ENCODE measurements at places on chromosomes 1 and 21.

DNA sequence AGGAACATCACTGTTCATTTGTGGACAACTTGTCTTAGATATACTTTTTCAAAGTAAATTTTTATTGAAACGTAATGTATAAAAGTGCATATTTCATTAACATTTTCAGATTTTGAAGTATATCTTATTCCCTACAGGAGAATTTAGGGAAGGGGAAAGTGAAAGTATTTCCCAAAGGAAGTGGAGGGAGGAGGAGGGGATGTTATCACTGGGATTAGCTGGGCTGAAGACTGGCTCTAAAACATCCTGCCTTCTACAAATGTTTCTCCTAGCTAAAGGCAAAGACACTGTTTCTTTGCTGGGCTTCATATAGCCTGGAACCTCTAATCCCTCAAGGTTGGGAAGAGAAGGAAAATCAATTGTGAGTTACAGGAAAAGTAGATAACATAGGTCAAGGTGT lies 7.1 kb upstream of the ZNF697 start:
- no peak for DNase-seq

DNA sequence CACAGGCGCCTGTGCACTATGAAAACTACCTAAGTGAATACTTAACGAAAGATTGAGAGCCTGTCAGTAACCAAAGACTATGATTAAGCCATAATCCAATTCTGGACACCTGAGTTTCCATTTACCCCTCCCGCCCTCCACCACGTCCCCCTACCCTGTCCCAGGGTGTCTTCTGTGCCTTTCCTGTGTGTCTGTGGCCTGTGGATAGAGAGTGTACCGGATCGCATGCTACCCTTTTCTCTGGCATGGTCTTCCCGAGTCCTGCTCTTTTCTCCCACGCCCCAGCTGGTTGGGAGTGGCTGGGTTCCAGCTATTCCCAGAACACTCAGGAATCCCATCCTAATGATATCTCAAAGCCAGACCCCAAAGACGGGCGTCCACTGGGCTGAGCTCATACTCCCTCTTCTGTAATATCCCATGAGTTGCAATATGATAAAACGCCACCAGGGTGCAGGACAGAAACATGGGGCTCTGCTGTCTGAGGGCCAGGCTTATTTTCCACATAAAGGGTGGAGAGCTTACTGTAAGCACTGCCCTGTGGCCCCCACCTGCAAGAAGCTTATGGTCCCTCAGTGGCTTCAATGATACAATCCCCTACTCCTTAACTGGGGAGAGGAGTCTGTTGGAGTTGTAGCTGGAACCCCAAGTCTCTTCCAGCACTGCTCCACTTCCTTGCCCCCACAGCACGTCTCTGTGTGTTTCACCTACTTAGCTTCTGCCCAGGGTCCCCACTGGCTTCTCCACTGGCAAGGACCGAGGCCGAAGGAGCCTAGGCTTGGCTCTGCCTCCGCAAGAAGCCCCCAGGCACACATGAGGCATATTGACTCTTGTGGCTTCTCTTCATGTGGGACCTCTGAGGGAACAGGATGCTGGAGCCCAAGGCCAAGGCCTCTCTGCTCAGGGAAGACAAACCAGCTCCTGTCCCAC lies 17.6 kb upstream of the ALX3 start:
- DNase-seq, result no peak

DNA sequence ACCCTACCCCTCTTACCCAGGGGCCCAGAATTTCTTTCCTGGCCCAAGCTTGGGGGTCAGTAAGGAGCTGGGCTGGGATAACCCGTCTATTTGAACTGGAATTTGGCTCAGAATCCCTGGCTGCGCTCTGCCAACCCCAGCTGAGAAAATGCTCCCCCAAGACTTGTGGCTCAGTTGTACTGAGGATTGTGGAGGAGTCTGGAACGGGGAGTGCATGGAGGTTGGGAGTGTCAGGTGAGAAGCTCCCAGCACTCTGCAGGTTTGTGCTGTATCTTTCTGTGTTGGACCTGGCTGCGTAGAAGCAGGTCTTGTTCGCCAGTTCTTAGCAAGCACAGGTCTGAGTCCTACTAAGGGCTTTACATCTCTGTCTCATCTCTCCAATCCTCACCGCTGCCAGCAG lies 1.6 kb downstream of the TCEA3 start:
- DNase-seq, result no peak

- DNase-seq, result no peak
Observed at GRCh38 chr1:66405061-66405460, 128.9 kb upstream of the SGIP1 start.

GRCh38 chr1:20829531-20829930 lies 42.4 kb upstream of the HP1BP3 start:
- no peak for DNase-seq

DNA sequence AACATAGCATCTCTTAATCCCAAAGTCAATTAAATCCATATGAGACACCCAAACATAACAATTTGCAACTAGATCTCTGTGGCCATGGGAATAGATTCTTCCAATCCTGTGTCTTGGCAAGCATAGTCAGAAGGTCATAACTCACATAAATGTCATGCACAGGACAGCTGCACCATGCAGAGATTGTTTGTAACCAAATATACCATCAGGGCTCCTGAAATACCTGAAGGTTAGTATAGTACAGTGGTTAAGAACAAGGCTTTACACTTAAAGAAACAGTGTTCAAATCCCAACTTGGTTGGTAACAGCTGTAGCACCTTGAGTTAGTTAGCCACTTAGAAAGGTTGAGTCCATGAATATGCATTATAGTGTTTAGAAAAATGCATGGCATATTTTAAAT lies 82.6 kb upstream of the CCDC190 start:
- no peak for DNase-seq

DNA sequence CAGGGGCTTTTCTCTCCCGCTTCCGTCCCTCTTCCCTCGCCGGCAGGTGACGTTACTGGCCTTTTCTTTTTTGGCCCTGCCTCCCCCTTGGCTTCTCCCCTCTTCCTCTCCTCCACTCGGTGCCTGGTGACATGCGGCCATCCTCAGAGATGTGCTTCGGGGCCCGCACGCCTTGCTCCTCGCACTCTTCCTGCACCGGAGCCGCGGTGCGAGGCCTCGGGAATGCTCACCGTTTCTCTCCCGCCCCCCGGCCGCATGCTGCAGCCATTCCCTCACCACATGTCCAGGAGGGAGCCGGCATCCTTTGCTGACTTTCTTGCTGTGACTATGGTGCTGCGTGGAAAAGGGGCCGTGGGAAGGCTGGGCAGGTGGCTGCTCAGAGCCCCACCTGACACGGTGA lies 39.3 kb downstream of the PDE9A start:
- no peak for DNase-seq

- no peak for DNase-seq
Observed at GRCh38 chr1:64043976-64044375, 159.4 kb upstream of the UBE2U start.

- no peak for DNase-seq
Observed at GRCh38 chr1:116819081-116819480, 64.9 kb downstream of the CD2 start.

DNA sequence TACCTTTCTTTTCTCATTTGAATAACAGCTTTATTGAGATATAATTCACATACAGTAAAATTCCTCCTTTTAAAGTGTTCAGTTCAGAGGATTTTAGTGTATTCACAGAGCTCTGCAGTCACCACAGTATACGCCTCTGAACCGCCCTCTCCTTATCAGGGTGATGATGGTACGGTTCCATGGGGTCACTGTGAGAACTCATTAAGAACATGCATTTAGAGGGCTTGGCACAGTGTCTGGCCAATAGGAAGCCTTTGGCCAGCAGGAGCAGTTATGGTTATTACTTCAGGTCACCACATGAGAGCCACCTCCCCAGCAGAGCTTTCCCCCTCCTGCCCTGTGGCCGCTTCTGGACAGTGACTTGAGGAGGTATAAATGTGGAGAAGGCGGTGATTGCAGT lies 27.3 kb downstream of the KCNQ4 start:
- DNase-seq, result no peak

- DNase-seq, result no peak
Observed at GRCh38 chr1:56979986-56980755, 14.4 kb upstream of the C8B start.

- no peak for DNase-seq
Observed at GRCh38 chr1:43671193-43671592, 21.2 kb downstream of the KDM4A start.

DNA sequence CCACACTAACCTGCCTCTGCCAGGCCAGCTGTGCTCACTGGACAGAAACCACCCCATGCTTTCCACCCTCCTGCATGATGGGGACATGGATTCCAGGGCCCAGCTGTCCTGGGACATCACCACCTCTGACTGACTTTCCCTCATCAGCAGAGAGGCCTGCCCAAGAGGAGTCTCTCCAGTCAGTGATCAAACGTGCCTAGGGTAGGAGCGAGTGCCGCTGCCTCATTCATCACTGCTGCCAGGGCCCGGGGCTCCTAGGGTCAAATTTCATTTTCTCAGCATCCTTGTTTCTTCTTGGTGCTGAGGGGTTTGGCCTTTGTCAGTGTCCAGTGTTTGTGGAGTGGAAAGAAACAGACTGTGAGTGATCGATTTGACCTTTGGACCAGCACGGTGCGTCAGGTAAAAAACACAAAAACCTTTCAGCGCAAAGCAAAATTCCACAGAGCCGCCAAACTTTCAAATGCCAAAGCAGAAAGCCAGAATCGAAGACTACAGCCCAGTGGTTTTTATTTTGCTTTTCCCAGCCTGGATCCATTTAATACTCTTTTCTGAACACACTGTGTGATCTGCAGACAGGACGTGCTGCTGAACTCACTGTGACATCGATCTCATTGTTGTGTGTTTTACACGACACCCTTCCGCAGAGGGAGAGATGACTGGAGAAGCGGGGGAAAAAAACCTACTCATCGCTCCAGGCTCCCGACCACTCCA lies 43.2 kb downstream of the CAPN8 start:
- DNase-seq, result no peak

DNA sequence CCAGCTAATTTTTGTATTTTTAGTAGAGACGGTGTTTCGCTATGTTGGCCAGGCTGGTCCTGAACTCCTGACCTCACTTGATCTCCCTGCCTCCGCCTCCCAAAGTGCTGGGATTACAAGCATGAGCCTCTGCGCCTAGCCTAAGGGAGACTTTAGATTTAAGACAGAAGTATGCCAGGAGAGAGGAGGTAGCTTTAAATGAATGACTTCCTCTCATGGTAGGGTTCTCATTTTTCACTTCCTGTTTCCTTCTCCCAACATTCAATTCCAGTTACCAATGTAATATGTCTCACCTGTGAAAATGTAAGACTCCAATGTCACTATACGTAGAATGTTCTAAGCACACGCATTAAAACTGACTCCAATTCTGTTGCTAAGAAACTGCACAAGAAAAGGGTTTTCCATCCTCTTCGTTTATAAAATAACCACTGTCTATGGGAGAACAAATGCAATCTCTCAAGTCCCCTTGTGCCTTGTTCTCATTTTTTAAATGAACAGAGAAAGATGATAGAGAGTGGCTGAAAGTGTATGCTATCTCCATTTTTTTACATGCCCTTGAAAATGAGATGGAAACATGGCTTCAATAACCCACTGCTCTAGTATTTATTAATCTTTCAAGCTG lies 140.0 kb downstream of the SLC45A1 start:
- no peak for DNase-seq

DNA sequence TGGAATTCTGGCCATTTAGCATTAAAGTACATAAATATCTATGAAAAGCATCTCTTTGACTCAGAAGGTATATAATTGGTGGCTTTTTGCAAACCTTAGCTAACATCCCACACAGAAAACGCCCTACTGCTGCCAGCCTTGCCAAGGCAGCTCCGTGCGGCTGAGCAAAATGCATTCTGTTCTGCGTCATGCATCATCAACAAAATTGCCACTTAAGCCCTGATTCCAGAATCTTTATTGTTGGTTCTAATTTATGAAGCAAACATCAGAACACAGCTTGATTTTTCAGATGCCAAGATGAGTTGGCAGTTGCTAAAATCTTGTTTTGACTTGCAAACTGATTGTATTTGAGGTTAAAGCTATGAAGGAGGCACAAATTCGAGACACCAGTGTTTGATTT lies 314.9 kb upstream of the DEPDC1 start:
- no peak for DNase-seq

DNA sequence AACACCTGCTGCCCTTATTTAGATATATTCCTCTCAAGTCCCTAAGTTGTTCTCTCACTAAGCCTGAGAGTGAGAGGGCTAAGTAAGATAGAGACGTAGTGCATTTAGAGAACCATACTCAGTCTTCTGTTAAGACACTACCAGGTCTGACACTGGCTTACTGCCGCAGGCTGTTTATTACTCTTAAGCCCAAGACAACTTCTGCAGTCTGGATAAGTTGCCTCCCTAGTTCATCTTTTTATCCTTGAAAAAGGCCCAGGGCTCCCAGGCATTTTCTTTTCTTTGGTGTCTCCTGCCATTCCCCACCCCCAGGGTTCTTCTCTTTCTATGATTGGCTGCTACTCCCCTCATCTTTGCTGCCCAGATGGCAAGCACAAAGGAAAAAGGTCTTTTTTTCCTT lies 38.7 kb downstream of the CACHD1 start:
- no peak for DNase-seq

DNA sequence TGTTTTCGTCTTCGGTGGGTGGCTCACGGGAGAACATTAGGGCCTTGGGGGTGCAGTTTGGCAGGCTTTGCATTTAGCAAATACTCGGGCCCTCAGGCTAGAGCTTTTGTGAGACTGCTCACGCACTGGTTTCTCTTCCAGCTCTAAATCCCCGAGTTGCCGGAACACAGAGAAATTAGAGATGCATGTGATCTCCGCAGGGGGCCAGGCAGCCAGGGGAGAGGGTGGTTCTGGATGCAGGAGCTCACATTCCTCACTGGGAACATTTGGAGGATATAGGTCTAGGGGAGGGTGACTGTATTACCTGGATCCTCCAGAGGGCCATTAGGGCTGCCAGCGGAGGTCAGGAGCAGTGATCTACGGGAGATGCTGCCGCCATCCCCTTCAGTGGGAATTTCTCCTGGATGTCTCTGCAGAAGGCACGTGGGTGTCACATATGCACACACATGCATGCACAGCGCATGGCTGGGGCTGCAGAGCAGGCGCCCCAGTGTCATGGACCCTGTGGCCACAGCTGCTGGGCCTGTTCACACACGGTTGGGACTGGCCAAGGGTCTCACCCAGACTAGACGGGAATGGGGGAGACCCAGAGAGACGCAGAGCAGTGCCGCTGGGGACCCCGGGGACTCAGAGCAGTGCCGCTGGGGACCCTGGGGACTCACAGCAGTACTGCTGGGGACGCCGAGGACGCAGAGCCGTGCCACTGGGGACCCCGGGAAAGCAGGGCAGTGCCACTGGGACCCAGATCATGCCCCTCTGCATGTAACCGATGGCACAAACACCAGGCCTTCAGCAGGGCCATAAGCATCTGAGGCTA lies 258.7 kb downstream of the CAMTA1 start:
- no peak for DNase-seq

- no peak for DNase-seq
Observed at GRCh38 chr21:44589094-44589493, 3.2 kb downstream of the KRTAP10-6 start.

DNA sequence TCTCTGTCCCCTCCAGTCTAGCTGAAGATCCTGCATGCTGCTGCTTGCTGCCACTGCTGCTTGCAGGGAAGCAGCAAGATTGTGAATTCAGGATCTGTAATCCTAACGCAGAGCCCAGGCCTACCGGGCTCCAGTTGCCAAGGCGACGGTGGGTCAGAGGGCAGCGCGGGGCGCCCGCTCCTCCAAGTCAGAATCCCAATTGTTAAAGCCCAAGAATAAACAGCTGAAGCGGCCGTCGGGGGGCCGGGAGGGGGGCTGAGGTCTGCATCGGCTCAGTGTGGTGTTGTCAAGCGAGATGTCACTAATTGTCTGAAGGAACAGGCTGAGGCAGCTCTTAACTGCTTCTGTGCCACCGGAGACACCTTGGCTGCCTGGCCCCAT lies 36.8 kb downstream of the AHDC1 start:
- DNase-seq, result no peak

Measured in NCI-H1417 treated with DMSO at 0.1 percent for 48 hours (cell line).